ENCODE measurements at places on chromosomes 3 and 15.

DNA sequence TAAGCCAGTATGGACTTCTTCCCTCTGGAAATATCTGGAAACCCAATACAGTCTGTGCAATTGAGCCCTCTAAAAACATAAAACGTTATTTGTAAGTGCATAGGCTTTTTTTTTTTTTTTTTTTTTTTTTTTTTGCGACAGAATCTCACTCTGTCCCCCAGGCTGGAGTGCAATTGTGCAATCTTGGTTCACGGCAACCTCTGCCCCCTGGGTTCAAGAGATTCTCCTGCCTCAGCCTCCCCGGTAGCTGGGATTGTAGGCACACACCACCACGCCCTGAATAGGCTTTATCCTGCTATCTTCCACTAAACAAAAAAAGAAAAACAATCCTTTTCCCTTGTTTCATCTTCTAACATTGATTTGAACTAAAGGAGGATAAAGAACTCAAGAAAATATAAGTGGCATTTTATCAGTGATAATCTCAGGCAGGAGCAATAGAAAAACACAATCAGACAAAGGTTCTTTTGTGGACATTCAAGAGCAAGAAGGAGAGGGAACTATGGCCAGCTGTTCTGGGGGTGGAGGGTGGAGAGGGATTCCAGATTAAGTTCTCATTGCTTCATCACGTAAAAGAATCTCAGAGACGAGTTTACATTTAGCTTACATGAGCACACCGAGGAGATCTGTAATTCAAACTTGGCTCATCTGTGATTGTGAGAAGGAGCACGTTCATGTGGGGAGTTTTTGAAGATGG is 68.6 kb downstream of the ITGB5 start:
- DNase-seq, result peak; percentile 45

DNA sequence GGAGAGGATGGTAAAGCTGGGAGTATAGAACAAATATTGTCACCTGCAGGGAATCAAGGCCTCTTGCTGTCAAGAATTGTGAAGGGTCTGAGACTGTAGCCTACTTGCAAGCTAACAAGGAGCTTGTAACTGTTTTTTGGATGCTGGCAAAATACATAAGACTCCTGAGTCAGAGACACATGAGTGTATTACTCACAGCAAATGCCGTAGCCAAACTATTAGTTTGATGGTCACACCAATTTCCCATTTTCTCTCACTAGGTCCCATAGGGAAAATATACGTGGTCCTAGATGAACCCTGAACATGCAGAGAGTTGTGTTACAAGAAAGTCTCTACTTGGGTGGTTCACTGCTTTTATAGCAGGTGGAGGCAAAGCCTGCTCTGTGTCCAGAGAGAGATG is 44.7 kb upstream of the LIPC start:
- DNase-seq, result no peak

DNA sequence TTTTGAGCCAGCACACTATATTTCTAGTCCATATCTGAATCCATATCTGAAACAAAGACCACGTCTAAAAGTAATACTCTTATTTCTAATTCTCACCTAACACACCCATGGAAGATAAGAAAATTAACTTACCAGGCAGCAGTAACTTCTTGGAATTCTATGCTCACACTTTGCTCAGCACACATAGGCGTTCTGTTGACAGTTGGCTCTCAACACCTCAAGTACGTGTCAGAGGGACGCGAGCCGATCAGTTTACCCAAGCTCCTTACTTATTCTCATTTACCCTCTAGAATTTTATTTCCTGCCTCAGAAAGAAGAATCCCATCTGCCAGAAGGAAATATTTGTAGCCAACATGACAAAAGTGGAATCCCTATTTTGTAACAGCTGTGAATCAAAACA is 911.9 kb downstream of the FHIT start:
- no peak for DNase-seq

DNA sequence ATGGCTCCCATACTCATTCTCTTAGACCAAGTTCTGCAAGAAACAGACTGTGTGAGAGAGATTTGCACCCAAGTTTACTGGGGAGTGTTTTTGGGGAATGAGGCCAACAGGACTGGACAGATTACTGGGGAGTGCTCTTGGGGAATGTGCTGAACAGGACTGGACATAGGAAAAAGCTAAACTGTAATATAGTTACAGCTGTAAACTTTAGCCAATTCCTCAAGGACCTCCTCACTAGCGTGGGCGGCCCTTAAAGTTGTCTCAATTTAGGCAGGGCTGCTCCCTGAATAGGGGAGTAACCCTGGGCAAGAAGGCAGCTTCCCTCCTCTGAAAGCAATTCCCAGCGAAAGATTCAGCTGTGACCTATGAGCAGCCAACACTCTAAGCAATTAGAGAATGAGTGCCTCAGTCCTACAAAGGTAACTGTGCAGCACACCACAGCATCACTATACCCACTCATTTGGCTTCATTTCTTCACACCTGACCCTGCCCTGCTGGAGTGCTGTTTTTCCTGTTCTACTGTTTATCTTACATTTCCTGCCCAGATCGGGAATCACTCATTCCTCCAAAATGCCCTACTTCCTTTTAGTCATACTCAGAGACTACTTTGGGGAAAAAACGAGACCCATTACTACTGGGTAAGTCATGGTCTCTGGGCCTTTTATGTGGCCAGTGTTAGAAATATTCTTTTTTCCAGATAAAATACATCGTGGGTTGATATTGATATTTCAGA is 41.3 kb upstream of the TRIM42 start:
- DNase-seq, result no peak

GRCh38 chr3:143963946-143964345 is 7.7 kb upstream of the DIPK2A start:
- DNase-seq, result no peak

DNA sequence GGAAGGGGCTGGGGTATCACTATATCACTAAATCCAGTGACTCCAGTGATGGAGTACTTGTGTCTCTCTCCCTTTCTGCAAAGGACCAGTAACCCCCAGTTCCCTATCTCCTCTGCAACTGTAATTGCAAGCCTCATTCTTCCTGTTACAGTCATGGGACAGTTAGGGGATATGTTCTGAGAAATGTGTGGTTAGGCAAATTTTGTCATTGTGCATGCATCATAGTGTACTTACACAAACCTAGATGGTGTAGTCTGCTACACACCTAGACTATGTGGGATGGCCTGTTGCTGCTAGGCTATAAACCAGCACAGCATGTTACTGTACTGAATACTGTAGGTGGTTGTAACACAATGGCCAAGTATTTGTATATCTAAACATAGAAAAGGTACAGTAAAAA is 2.2 kb downstream of the VPS8 start:
- DNase-seq, result no peak

- no peak for DNase-seq
Observed at GRCh38 chr3:70177881-70178645, 134.4 kb downstream of the MDFIC2 start.
